A172 (cell line): ENCODE measurements at places on chromosomes 13 and 19.
A peak's percentile ranks its signal among the peaks of the same experiment; 100 is the strongest.

DNA sequence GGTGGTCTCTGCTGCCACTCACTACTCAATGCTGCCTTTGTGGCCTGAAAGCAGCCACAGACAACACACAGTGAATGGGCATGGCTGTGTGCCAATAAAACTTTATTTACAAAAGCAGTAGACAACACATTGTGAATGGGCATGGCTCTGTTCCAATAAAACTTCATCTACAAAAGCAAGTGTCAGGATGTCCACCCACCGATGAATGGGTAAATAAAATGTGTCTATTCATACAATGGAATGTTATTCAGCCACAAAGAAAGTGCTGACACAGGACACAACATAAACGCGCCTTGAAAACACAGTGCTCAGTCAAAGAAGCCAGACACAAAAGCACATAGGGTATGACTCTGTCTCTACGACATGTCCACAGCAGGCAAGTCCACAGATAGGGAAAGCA lies 20.1 kb downstream of the ZSCAN5A start:
- peak; percentile 27 for DNase-seq

- no peak for DNase-seq
Measured at GRCh38 chr13:29654384-29654783, 58.9 kb upstream of the SLC7A1 start.

DNA sequence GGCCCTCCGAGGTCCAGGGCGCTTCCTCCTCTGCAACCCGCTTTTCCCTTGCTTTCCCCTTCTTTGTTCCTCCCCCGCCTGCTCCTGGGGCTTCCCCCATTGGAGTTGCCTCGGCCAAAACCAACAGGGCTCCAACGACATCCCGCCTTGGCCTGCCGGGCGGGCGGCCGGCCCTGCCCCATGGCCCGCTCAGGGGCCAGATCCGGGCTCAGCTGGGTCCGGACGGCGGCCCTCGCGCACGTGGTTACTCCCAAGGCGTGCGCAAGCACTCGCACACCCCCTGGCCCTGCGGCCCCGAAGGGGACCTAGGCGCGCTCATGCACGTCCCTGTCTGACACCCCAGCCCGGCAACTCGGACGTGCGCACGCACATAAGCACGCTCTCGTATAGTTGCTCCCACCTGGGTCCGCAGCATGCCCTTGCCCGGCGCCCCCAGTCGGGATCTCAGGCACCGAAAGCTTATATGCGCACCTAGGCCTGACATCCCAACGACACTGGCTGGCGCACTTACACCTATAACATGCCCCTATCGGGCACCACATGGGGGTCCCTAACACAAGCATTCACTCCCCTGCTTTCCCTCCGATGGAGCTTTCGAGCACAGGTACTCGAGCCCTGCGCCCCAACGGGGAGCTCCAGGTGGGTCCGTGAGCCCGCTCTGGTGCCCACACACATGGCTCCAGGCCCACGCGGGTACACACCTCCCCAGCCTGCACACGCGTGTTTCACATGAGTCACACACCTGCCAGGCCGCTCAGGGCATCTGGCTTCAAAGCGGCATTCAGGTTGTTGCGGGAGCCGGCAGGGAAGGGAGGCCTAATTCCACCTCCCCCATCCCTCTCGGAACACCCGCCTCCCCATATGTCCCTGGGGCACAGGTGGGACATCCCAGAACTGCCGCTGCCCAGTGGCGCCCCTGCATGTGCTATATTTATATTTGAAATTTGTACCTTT lies 15.0 kb downstream of the NFIX start:
- DNase-seq: no peak

- no peak for DNase-seq
Measured at GRCh38 chr13:91592056-91593014, 193.9 kb downstream of the GPC5 start.

- no peak for DNase-seq
Measured at GRCh38 chr13:36061054-36061453, 70.1 kb downstream of the DCLK1 start.

GRCh38 chr13:25717666-25718197 lies 334.1 kb downstream of the SHISA2 start:
- no peak for DNase-seq

- DNase-seq: no peak
Measured at GRCh38 chr13:43986421-43986981, 106.8 kb downstream of the LACC1 start.

DNA sequence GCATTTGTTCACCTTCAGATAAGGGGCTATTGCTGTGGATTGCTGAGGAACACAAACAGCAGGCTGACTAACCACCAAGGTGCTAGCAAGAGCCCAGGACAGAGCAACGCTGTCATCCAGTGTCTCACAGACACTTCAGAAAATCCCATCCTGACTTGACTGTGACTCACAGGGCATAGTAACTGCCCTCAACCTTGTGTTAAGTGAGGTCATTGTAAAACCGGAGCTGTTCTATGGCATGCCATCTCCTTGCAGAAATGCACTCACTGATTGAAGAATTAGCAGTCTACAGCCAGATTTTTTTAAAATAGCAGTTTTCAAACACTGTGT lies 51.1 kb downstream of the TNFRSF19 start:
- peak; percentile 88 for DNase-seq

DNA sequence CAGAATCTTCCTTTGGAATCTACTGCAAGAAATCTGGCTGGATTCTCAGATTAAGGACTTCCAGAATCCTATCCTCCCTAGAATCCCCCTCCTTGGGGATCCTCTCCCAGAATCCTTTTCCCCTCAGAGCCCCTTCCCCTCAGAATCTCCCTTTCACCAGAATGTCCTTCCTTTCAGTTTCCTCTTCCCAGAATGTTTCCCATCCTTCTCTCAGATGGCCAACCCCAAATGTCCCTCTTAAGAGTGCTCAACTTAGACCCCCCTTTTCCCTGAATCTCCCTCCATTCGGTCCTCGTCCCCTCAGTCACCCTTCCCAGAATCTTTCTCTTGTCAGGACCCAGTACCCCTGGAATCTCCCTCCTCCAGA lies 584 bp upstream of the RPS16 start:
- no peak for DNase-seq

DNA sequence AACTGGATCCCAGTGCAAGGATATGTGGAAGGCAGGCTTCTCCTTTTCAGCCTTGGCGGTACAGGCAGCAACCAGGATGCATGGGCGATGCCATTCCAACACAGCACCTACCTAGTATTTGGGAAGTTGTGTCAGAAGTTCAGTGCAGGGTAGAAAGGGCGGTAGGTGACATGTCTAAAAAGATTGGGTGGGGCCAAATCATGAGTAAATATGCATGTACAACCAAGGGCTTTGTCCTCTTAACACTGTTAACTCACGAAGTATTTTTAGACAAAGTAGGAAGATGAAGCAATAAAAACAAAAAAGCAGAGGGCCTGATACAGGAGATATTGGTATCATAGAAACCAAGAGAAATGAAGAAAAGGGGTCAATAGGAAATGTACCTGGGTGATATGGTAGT lies 392.1 kb downstream of the MYO16 start:
- no peak for DNase-seq

GRCh38 chr13:94028234-94028633 lies 451.2 kb downstream of the DCT start:
- no peak for DNase-seq

- no peak for DNase-seq
Measured at GRCh38 chr13:43720780-43721397, 65.9 kb downstream of the ENOX1 start.

- no peak for DNase-seq
Measured at GRCh38 chr13:31904941-31905824, 126.4 kb upstream of the FRY start.

DNA sequence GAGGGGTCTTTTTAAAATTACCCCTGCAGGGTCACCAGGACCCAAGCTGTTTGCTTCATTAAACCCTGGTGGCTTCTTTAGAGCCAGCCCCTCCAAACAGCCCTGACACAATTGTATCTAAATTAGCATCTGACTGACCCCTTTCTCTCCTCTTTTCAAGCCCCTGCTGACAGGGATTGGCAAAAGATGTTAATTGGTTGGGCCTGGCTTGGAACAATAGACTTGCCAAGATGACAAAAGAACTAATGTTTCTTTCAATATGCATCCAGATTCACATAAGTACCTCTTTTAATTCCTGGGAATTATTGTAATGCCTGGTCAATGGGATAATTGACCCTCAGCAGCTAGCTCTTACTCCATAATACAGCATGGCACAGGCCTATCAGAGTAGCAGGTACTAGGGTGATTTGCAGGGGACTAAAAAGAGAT lies 140.8 kb downstream of the SHISA2 start:
- no peak for DNase-seq

- DNase-seq: peak; percentile 27
Measured at GRCh38 chr13:93309886-93310523, 83.4 kb downstream of the GPC6 start.

- DNase-seq: no peak
Measured at GRCh38 chr19:56983804-56984203, 136.0 kb upstream of the USP29 start.

- DNase-seq: no peak
Measured at GRCh38 chr19:49326165-49326704, 1.2 kb upstream of the SLC6A16 start.

DNA sequence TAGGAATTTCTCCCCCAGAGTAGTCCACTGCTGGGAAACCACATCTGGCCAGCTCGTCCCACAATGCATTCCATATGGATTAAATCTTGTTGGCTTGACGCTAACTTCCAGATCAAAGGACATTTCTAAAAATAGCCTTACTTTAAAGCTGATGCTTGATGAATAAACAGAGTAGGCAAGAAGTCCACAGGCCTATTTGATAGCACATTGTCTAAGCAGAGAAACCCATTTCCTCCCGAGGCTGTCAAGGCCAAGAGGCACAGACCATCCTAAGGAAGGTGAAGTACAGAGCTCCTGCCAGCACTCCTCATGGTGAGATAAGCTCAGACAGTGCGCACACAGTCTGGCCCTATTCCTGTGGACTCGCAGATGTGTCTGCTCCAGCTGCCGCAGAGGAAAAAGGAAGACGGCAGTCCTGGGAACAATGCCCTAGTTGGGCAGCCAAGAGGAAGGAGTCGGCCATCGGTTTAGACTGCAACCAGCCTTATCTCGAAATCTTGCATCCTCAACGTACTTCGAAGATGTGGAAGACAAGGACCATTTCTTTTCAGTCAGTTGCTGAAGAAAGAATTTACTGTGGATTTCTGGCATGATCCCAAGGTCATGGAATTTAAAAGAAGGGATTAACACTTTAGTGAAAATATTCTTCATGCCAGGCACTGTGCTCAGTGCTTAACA lies 156.8 kb downstream of the RGCC start:
- peak; percentile 23 for DNase-seq

- no peak for DNase-seq
Measured at GRCh38 chr13:66033924-66034323, 1196.2 kb downstream of the PCDH9 start.

DNA sequence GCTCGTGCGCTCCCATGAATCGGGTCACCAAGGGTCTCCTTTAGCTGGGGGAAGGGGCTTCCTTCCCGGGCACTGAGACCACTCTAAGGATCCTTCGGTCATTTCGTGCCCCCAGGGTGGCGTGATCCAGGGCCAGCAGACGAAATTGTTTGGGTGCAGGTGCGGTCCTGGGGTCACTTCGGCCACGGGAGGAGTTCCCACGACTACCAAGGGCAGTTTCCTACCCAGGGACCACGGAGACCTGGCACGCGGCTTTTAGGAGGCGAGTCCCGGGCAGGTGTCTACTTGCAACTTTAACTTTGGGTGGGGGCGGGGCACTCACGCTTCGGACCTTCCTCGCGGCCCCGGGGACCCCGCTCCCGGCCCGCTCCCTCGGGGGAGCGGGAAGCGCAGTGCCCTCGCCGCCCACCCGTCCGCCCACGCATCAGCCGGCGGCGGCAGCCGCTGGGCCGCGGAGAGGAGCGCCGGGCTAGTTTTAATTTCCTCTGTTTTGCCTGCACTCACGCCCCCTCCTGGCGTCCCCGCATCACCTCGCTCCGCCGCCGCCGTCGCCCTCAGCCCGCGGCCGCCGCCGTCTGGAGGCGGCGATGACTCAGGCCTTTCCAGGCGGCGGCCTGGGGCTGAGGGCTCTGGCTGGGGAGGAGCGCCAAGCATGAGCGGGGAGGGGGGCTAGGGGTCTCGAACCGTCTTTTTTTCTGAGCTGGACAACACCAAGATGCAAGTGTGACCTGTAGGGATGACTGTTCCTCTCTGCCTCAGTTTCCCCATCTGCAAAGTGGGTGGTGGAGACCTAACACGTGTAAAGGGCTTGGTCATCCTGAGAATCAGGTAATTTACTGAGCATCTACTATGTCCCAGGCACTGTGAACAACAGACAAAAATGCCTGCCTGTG lies 21.8 kb downstream of the OLFM2 start:
- peak; percentile 74 for DNase-seq

- no peak for DNase-seq
Measured at GRCh38 chr13:76764916-76765315, 121.3 kb downstream of the KCTD12 start.

- DNase-seq: peak; percentile 15
Measured at GRCh38 chr13:46751811-46752635, 44.9 kb downstream of the ESD start.

GRCh38 chr13:42271337-42272114 lies 426 bp upstream of the AKAP11 start:
- DNase-seq: peak; percentile 96

DNA sequence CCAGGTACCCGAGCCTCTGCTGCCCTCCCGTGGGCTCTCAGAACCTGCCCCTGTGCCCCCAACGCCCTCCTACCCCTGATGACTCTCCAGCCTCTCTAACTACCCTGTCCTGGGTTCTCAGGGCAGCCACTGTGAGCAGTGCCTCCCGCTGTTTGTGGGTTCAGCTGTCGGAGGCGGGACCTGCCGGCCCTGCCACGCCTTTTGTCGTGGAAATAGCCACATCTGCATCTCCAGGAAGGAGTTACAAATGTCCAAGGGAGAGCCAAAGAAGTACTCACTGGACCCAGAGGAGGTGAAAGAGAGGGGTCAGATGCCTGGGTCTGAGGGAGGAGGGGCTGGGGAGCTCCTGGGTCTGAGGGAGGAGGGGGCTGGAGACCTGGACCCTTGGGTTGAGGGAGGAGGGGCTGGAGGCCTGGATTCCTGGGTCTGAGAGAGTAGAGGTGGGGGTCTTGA lies 20.0 kb downstream of the CNFN start:
- no peak for DNase-seq

DNA sequence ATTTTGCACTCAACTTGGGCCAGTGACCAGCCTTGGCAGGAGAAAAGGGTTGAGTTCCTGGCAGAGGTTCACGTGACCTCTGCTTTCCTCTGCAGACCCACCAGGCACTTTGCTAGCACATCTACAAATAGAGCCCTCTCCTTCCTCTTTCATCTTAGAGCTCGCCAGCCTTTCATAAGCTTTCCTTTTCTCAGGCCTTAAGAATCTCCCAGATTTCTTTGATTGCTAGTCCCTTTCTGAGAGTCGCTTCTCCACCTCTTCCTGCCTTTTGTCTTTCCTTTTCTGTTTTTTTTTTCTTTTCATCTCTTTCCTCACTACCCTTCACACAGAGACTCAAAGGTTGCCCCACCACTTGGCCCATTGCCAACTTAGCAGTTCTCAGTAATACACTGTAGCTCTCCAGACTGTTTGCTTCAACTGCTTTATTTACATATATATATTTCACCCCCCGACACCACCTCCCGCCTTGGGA lies 375.7 kb upstream of the SPRY2 start:
- DNase-seq: no peak

GRCh38 chr13:20174656-20175405 lies 14.0 kb upstream of the GJA3 start:
- peak; percentile 95 for DNase-seq

- DNase-seq: peak; percentile 64
Measured at GRCh38 chr19:17405250-17406045, at the start of gene BST2. BST2 (minus strand) TSS chr19:17405630; CDS start chr19:17405575, 55 bp downstream.

- DNase-seq: no peak
Measured at GRCh38 chr19:45058622-45059159, 17.6 kb downstream of the ZNF296 start.

- no peak for DNase-seq
Measured at GRCh38 chr13:49530457-49530856, 34.7 kb downstream of the PHF11 start.
